ENCODE measurements at places on chromosomes 2 and 18.
A peak's percentile ranks its signal among the peaks of the same experiment; 100 is the strongest.

- no peak for DNase-seq
These were observed 71.2 kb downstream of the PLB1 start for GRCh38 chr2:28567061-28567471.

DNA sequence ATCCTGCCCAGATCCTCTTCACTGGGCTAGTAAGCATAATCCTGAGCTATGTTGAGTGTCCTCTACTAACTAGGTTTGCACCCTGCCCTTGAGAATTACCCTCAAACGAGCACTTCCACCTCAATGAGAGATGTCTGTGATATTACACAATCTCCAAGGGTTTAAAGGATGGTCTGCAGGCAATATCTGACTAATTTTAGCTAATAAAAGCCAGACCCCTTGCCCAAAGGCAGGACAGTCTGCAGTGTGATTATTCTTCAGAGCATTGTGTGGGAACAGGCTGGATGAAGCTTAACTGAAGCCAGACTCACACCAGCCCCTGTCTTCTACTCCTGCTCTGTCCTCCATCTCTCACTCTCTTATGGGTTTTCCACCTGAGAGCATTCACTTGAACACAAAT lies 544.9 kb upstream of the DDX18 start:
- DNase-seq = no peak

DNA sequence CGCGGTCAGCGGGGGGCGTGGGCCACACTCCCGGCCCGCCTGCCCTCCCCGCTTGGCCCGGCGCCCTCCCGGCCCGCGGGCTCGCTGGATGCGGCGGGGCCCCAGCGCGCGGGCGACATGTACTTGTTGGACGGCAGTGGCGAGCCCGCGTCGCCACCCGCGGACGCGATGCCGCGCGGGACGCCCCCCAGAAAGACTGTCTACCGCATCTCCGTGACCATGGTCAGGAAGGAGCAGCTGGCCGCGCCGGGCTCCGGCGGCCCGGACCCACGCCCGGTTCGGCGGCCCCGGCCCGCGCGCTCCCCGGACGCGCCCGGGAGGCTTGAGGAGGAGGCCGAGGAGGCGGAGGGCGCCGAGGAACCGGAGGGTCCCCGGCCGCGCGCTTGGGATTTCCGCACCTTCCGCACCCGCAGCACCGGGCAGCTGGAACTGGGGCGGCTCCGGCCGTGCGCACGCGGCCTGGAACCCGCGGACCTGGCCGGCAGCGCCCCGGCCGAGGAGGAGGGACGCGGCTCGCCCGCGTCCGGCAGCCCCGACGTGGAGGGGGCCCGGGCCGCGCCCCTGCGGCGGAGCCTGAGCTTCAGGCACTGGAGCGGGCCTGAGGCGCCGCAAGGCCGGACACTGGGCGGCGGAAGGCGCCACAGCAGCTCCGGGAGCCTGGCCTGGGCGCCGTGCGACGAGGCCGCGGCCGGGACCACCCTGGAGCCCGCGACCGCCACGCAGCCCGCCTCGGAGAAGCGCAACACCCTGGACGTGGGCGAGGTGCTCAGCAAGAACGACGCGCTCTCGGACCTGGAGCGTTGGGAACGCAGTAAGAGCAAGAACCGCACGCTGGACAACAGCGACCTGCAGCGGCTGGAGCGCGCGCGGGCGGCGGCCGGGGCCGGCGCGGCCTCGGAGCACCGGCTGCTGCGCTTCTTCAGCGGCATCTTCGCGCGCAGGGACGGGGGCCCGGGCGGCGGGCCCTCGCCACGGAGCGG lies 176.4 kb downstream of the AGAP1 start:
- peak; percentile 70 for DNase-seq

DNA sequence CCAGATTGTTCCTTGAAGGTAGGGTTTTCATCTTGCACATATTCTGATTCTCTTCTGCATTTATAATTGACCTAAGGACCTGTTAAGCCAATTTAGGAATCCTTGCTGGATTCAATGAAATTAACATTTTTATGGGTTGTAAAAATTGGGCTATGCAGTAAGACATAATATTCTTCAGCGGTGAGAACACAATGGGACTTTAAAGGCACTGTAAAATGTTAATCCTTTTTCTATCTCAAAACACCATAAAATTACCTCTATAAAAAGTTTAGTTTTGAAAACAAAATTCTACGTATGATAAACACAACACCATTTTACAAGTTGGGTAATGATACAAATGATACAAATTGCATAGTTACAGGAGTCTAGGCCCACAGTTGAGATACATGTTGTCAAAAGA lies 169.2 kb upstream of the DTNA start:
- no peak for DNase-seq

GRCh38 chr2:17543848-17544247 lies 3.4 kb downstream of the VSNL1 start:
- DNase-seq = peak; percentile 18

- DNase-seq = no peak
These were observed 47.9 kb downstream of the SH3RF3 start for GRCh38 chr2:109176928-109177327.

- no peak for DNase-seq
These were observed 263.5 kb upstream of the SIX2 start for GRCh38 chr2:45272549-45273265.

Measured in HCEC 1CT (cell line).